Activated CD4-positive, CD25-positive, alpha-beta regulatory T cell (primary cell): ENCODE measurements at places on chromosomes 16 and 17.

DNA sequence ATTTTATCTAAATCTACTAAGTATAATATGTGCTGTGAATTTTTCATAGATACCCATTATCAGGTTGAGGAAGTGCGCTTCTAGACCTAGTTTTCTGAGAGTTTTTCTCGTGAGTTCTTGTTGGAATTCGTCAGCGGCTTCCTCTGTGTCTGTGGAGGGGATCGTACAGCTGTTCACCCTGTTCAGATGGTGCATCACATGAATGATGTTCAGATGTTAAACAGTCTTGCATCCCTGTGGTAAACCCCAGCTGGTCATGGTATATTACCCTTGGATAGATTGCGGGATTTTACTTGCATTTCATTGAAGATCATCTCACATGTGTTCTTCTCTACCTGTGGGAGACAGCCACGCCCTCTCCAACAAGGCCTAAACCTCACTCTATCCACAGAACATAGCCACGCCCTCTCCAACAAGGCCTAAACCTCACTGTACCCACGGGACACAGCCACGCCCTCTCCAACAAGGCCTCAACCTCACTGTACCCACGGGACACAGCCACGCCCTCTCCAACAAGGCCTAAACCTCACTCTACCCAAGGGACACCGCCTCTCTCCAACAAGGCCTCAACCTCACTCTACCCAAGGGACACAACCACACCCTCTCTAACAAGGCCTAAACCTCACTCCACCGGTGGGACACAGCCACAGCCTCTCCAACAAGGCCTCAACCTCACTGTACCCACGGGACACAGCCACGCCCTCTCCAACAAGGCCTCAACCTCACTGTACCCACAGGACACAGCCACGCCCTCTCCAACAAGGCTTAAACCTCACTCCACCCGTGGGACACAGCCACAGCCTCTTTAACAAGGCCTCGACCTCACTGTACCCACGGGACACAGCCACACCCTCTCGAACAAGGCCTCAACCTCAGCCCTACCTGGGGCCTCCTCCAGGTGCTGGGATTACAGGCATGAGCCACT is 180.2 kb upstream of the CHMP6 start:
- no peak for DNase-seq

DNA sequence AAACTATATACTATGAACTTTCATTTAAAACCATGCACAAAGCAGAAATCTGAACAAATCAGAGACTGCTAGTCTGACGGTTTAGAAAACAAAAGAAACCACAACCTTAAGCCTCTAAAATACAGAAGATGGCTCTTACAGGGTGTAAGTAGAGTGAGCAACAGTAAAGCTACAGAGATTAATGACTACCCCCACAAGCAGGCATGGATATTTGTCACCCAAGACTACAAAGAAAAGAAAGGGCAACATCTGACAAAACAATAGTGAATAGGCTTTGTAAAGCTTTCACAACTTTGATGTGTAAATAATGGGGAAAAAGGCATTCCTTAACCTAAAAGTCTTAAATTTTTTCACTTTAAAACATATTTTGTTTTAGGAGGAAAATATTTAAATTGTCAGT is 75.0 kb downstream of the SPAG9 start:
- DNase-seq, result no peak

DNA sequence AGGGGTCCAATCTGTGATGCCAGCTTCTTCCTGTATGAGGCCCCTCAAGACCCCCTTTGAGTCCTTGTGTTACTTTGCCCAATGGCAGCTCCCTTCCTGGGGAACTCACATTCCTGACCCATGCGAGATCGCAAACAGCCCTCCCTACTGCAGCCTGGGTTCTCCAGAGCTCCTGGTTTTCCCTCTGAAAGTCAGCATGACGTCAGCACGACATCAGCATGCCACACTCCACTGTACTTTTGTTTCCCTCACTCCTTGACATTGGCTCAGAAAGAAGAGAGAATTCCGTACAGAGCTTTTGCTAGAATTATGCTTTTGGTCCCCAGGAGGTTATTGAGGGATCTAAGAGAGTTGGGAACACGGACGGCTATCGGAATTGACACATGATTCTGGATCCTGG is 168.1 kb upstream of the PIRT start:
- DNase-seq, result no peak

DNA sequence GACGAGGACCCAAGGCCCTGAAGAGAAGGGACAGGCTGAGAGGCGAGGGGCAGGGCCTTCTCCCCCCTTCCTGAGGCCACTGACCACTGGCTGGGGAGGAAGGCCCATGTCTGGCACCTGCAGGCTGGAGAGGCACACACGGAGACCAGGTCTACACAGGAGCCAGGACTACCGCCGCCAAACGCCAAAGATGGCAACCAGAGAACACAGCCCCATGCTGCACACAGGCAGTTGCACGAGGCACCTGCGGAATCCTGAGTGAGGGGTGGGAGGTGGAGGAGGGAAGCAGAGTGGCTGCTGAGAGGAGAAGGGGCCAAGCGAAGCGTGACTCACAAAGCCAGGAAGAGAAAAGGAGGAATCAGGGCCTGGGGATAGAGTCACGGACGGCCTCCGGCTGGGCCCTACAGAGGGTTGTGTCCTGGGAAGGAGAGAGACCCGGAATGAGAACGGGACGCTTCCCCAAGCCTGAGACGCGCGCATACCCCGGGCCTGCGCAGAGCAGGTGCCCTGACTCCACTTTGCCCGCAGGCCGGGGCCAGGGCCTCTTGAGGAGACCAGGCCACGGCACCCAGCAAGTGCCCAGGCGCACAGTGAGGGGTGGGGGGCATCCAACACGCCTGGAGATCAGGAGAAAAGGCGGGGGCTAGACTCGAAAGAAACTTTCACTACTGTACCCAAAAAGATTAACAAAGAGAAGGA is 28.7 kb upstream of the C16orf95 start:
- DNase-seq, result no peak

GRCh38 chr16:48279199-48279598 is 31.9 kb upstream of the ABCC11 start:
- DNase-seq, result no peak
